ENCODE measurements at places on chromosomes 6 and 20.

DNA sequence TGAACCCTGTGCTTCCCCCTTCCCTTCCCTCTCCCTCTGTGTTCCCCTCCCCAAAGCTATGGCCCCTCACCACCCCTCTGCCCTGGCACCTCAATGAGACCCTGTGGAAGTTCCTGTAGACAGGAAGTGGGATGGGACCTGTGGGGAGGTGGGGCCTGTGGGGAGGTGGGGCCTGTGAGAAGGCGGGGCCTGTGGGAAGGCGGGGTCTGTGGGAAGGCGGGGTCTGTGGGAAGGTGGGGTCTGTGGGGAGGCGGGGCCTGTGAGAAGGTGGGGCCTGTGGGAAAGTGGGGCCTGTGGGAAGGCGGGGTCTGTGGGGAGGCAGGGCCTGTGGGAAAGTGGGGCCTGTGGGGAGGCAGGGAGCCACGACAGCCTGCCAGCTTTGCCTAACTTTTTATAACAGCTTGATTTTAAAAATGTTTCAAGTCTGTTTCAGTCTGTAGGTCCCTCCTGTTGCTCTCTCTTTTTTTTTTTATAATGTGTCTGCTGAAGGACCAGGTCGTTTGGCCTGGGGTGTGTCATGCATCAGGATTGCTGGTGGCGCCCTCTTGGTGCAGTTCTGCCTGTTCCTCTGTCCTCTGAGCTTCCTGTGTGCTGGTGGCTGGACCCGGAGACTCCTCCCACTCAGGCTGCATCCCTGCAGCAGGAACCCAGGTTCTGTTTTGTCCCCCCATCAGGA lies 70.5 kb upstream of the SLCO4A1 start:
- no peak overlapping the region for H3K27ac ChIP-seq
- H3K4me1 ChIP-seq = no peaks in the 10 kb centered on the region
- DNase-seq = no peak
- H3K36me3 ChIP-seq = no peaks in the 10 kb centered on the region
- H3K27me3 ChIP-seq = no peaks in the 10 kb centered on the region
- no peak overlapping the region for H3K4me3 ChIP-seq

DNA sequence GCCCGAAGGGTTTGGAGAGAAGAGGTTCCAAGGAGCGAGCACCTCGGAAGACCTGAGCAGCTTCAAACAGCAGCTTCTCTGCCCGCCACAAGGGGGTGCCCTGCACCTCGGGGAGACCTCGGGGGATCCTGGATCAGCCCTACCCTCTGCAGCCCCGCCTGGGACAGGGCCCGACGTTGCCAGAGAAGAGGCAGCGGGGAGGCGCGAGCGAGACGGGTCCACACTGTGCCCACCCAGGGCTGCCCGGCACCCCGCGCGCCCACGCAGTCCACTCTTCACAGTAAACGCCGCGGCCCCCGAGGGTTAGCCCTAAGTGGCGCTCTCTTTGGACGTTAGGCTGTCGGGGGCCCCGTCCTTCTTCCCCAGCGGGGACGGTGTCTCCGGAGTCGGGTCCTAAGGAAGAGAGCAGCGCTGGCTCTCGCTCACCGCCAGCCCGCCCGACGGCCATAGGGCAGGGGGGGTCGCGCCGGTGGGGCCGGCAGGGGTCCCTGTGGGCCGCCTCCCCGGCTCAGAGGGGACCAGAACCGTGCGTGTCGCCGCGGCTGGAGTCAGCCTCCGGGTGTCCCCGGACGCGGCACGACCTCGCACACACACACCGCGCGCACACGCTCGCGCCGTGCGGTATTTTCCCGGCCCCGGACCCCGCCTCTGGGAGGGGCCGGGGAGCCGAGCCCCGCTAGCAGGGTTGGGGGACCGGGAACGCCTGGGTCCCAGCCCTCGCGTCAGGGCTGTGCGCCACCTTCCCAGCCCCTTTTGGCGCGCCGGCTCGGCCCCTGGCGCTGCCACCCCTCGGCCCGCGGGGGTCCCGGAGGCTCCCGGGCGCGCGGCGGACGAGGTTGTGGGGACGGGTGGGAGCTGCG lies 929 bp downstream of the CDH22 start:
- H3K4me3 ChIP-seq = peak overlapping the region; percentile 43
- peaks cover 10% of the 10 kb centered on the region for H3K27me3 ChIP-seq
- DNase-seq = peak; percentile 53
- H3K36me3 ChIP-seq = no peaks in the 10 kb centered on the region
- H3K4me1 ChIP-seq = peaks cover 10% of the 10 kb centered on the region
- no peak overlapping the region for H3K27ac ChIP-seq

- H3K27me3 ChIP-seq = no peaks in the 10 kb centered on the region
- H3K27ac ChIP-seq = no peak overlapping the region
- DNase-seq = no peak
- no peaks in the 10 kb centered on the region for H3K4me1 ChIP-seq
- H3K36me3 ChIP-seq = no peaks in the 10 kb centered on the region
These were observed 213.5 kb upstream of the ARID1B start for GRCh38 chr6:156563714-156564113.

DNA sequence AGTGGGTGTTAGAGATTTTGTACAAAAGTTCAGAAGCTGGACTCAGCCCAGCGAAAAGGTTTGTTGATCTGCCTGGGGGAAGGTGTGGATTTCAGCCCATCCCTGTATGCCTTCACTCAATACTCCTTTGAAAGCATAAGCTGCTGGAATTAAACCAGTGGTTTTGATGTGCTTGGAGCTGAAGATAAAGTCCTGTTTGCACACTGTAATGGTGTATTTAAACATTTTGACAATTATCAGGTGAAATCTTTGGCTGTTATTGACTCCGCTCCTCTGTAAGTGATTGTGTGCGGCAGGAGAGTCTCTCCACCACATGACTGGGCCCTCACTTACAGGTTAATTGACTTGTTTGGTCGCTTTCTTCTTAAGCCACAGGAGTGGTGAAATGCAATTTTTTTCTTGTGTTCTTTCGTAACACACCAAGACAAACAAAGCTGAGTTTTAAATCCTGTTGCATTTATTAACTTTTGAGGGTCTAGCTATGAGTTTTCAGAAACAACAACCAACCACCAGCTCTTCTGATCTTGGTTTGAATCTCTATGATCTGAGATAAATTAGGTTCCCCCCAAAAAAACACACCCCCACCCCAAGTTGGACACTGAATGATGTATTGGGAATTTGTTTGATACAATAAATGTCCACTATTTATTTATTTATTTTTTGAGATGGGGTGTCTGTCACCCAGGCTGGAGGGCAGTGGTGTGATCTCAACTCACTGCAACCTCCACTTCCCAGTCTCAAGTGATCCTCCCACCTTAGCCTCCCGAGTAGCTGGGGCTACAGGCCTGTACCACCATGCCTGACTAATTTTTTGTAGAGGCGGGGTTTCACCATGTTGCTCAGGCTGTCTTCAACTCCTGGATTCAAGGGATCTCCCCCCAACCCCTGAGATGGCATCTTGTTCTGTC lies 46.3 kb upstream of the NCOA3 start:
- no peaks in the 10 kb centered on the region for H3K4me1 ChIP-seq
- no peak overlapping the region for H3K4me3 ChIP-seq
- DNase-seq = no peak
- H3K36me3 ChIP-seq = no peaks in the 10 kb centered on the region

DNA sequence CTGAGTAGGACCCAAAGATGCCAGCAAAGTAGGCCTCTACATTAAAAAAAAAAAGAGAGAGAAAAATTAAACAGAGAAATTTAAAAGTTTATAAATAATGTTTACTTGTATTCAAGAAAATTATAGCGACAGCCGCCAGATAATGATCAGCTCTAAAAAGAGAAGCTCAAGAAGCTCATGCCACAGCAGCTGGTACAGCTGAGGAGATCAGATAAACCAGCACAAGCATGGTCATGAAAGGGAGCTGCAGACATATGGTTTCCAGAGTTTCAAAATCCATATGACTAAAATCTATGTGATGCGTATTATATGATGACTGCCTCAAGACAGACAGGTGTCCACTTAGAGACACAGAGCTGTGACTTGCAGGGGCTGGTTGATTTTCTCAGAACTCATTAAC lies 13.6 kb upstream of the HLA-C start:
- no peak overlapping the region for H3K4me3 ChIP-seq
- H3K4me1 ChIP-seq = no peaks in the 10 kb centered on the region
- H3K36me3 ChIP-seq = no peaks in the 10 kb centered on the region
- DNase-seq = no peak

GRCh38 chr20:62159839-62160238 lies 16.3 kb downstream of the SS18L1 start:
- H3K4me3 ChIP-seq = no peak overlapping the region
- no peak for DNase-seq
- no peak overlapping the region for H3K27ac ChIP-seq
- peaks cover 23% of the 10 kb centered on the region for H3K36me3 ChIP-seq

GRCh38 chr20:37943501-37944455 lies 40.9 kb downstream of the VSTM2L start:
- DNase-seq = no peak
- no peaks in the 10 kb centered on the region for H3K27me3 ChIP-seq
- H3K27ac ChIP-seq = no peak overlapping the region
- no peaks in the 10 kb centered on the region for H3K4me1 ChIP-seq
- no peak overlapping the region for H3K4me3 ChIP-seq
- no peaks in the 10 kb centered on the region for H3K36me3 ChIP-seq

DNA sequence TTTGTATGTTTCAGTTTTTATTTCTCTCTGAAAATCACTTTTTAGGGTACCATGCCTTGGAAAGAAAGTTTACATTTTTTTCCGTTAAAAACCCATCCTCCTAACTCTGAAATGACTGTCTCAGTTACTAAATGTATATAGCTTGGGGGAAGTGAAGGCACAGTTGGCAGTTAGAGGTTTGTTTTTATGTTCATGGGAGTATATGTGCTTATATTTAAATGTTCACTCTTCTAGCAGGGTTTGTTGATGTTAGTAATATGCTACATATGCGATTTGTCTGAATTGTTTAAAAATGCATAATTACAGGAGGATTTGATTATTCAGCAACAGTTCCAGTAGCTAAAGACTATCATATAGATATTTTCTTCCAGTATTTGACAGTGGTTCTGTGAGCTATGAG lies 31.1 kb downstream of the CDKAL1 start:
- H3K36me3 ChIP-seq = no peaks in the 10 kb centered on the region
- H3K4me3 ChIP-seq = no peak overlapping the region
- no peaks in the 10 kb centered on the region for H3K27me3 ChIP-seq
- no peak for DNase-seq
- no peaks in the 10 kb centered on the region for H3K4me1 ChIP-seq

- no peak for DNase-seq
- no peaks in the 10 kb centered on the region for H3K4me1 ChIP-seq
- no peak overlapping the region for H3K27ac ChIP-seq
- H3K36me3 ChIP-seq = no peaks in the 10 kb centered on the region
These were observed 53.8 kb downstream of the PKIB start for GRCh38 chr6:122663981-122664380.

- peak; percentile 81 for DNase-seq
- no peaks in the 10 kb centered on the region for H3K36me3 ChIP-seq
- no peak within 1 kb of the TSS for H3K4me3 ChIP-seq
- H3K4me1 ChIP-seq = peaks cover 15% of the 10 kb centered on the region
These were observed at the start of gene FOXC1 for GRCh38 chr6:1609648-1610496. FOXC1 (plus strand) TSS chr6:1609915; CDS start chr6:1610446, 531 bp downstream.

- no peak for DNase-seq
- no peak overlapping the region for H3K4me3 ChIP-seq
- H3K27me3 ChIP-seq = no peaks in the 10 kb centered on the region
- no peak overlapping the region for H3K27ac ChIP-seq
- H3K36me3 ChIP-seq = no peaks in the 10 kb centered on the region
These were observed 4.0 kb downstream of the TNFRSF6B start for GRCh38 chr20:63700199-63701050.

- no peak overlapping the region for H3K4me3 ChIP-seq
- no peak for DNase-seq
- H3K36me3 ChIP-seq = no peaks in the 10 kb centered on the region
- no peaks in the 10 kb centered on the region for H3K27me3 ChIP-seq
- no peak overlapping the region for H3K27ac ChIP-seq
These were observed 71.8 kb upstream of the SRSF6 start for GRCh38 chr20:43385914-43386313.

DNA sequence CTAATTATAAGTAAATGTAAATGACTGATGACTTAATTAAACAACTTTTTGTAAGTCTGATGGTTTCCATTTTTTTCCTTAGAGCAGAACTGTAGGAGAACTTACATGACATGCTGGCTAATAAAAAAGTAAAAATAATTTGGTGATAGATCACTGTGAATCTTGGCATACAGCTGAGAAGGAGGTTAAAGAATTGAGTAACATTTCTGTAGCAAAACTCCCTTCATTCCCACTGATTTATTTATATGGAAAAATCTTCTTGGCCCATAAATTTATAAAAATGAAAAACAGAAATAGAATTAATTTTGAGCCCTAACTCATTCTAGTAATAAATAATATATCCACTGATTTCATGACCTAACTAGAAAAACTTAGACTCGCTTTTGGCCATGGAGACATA lies 48.1 kb downstream of the SLC22A3 start:
- no peak overlapping the region for H3K4me3 ChIP-seq
- H3K27me3 ChIP-seq = no peaks in the 10 kb centered on the region
- no peaks in the 10 kb centered on the region for H3K4me1 ChIP-seq
- H3K27ac ChIP-seq = no peak overlapping the region
- DNase-seq = no peak
- no peaks in the 10 kb centered on the region for H3K36me3 ChIP-seq

DNA sequence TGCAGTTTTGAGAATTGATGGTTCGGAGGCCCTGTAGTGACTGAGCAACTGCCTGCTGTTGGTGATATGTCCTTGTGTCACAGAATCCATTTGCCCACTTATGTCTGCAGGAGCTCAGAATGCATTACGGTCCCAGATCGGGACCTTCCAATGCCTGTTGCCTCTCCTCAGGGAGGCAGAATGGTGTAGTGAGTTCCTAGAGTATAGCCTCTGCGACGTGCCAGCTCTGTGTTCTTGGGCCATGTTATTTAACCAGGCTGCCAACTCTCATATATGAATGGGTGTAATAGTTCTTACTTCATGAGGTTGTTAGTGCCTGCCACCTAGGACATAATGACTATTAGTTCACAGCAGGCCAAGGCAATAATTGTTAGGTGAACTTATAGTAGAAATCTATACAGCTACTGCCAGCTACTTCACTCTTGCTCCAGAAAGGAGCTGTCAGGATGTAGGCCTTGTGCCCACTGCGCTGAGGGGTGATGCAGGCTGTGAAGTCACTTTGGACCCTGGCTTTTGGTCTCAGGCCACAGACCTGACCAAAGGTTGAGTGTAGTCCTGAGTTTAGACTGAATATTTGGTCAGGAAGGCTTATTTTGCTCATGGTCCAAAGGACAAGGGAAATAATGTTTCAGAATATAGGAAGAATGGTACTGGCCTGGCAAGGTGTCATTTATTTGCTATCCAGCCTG lies 82.1 kb downstream of the ASXL1 start:
- H3K27me3 ChIP-seq = no peaks in the 10 kb centered on the region
- no peak overlapping the region for H3K4me3 ChIP-seq
- no peak overlapping the region for H3K27ac ChIP-seq
- no peak for DNase-seq
- no peaks in the 10 kb centered on the region for H3K4me1 ChIP-seq

Data from thyroid gland (tissue), 4 donors.